Melanocyte of skin (primary cell): ENCODE measurements at places on chromosomes 7 and 10. TPM values are rescaled to one million over a fixed set of nuclear protein-coding genes. Genes with fewer than 3 reads are reported as not detected.

NAMPT gene
- 483 and 1,006 TPM in 2 replicates for total RNA-seq

CYP2E1 gene
- total RNA-seq = 0.69 TPM in 1 of 2 replicates, not detected in the other

TMEM225B gene
- 0.33 TPM in 1 of 2 replicates, not detected in the other for total RNA-seq

CDNF gene
- 1.4 and 2.2 TPM in 2 replicates for total RNA-seq

GPR26 gene
- not detected in 2 replicates for total RNA-seq

PTTG1IP2 gene
- not detected in 2 replicates for total RNA-seq

ARID5B gene
- total RNA-seq = 43.0 and 54.2 TPM in 2 replicates

CPEB3 gene
- total RNA-seq = 0.77 and 1.00 TPM in 2 replicates

H2BK1 gene
- total RNA-seq = not detected in 2 replicates

PRTFDC1 gene
- total RNA-seq = under 0.01 and 1.8 TPM in 2 replicates
